GM10248 (cell line): ENCODE measurements at places on chromosomes 2 and 18.

- DNase-seq = no peak
Measured at GRCh38 chr2:70616168-70616694, 62.6 kb upstream of the TGFA start.

GRCh38 chr18:26225022-26225693 lies 1.1 kb upstream of the TAF4B start:
- no peak for DNase-seq

GRCh38 chr2:120905298-120905697 lies 169.6 kb downstream of the GLI2 start:
- DNase-seq = no peak

GRCh38 chr2:86235196-86235980 lies 36.1 kb downstream of the MRPL35 start:
- DNase-seq = no peak

- DNase-seq = no peak
Measured at GRCh38 chr2:26399771-26400376, 1.8 kb upstream of the DRC1 start.

DNA sequence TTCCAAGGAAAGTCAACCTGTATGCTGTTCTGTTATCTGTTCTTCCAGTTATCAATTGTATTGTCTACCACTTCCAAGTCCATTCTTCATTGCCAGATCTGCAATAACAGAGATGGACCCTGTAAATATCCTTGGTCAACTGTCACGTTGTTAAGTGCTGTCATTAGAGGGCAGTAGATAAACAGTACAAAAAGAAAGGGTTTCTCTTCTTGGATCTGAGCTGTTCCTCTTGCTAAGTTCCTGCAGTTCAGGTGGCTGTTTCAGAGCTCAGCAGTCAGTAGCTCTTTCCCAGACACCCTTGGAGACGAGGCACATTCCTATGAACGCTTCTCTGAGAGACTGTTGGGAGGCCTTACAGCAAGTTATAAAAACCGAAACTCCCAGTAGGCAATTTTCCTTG lies 957.1 kb upstream of the CHAC2 start:
- DNase-seq = peak; percentile 8

- no peak for DNase-seq
Measured at GRCh38 chr2:167249197-167249596, 360.9 kb downstream of the XIRP2 start.

DNA sequence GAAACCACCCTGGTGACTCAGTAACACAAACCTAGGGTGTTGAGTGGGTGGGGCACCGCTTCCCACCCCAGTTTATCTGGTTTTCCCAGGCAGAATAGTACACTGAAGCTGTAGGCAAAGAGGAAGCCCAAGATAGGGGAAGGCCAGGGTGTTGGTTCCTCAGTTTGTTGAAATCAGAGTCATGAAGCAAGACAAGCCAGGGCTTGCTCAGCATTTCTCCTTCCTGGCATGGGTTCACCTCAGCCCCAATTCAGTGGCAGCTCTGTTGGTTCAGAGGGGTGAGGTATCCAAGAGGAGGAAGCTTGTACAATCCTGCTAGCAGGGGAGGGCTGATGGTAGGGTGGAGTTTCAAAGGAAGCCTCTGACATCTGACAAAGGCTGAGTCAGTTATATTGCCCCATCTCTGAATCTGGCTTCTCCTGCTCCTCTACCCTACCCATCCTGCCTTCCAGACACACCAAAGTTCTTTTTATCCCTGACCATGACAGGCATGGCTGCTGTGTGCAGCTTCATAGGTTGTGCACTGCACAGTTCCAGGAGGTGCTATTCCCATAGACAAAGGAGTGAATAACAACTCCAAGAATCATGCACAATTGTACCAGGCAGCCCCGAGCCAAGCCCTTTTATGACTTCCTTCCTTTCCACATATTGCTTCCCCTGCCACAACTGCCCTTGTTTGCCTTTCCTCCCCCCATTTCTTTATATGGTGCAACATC lies 24.9 kb upstream of the RAB10 start:
- no peak for DNase-seq

- DNase-seq = peak; percentile 88
Measured at GRCh38 chr2:119223521-119224390, at the start of gene STEAP3. STEAP3 (plus strand) TSS chr2:119223834; CDS start chr2:119231013, 7,179 bp downstream.

DNA sequence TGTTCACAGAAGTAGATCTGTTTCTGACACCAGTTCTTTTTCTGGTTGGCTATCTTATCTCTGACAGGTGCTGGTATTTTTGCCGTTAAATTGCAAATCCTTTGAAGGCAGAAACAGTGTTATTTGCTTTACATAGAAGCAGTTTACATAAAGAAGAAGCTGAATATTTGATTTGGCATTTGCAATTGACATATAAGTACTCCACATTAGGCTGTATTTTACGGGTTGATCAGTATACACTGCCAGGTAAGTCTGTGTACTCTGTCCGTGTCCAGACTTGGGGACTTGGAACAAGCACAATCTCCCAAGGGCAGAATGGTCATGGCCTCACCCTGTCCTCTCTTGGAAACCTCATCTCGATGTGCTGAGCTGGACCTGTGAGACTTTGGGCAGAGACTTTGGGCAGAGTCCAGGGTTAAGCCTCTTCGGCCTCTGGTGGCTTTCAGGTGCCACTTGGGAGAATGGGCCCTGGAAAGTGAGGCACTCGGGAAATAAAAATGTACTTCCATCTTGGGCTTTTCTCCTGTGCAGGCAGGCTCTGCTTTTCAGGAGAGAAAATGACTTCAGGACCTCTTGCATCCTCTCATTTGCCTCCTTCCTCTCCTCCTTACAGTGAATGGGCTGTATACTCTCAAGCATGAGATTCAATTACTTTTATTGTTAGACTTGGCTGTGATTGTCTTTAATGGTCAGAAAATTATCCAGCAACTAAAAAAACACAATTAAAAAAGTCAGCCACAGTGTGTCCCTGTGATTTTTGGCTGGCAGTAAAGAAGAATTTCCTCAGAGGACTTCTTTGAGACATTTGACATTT lies 108.5 kb downstream of the RAPGEF4 start:
- DNase-seq = no peak

DNA sequence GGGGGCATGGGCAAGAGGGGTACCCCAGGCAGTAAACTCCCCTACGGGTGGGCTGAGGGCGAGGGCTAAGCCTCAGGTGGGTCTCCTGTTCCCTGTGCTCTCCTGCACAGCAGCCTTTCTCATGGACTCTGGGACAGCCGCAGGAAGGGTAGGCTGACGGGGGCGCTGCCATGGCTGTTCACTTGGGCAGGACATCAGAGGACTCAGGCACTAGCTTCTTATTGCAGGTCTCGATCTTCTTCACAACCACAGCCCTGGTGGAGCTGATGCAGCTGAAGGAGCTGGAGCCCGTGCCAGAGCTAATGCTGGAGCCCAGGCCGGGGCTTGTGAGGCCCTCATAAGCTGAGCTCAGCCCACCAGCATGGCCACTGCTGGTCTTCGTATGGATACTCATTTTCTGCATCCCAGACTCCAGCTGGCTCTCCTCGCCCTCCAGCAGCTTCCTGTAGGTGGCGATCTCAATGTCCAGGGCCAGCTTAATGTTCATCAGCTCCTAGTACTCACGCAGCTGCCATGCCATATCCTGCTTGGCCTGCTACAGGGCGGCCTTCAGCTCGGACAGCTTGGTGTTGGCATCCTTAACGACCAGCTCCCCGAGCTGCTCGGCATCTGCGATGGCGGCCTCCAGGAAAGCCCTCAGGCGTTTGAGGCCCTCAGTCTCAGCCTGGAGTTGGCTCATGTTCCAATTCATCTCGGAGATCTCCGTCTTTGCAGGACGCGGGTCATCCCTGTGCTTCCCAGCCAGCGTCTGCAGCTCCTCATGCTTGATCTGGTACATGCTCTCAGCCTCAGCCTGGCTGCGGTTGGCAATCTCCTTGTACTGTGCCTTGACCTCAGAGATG lies 359.8 kb upstream of the SETBP1 start:
- DNase-seq = no peak

DNA sequence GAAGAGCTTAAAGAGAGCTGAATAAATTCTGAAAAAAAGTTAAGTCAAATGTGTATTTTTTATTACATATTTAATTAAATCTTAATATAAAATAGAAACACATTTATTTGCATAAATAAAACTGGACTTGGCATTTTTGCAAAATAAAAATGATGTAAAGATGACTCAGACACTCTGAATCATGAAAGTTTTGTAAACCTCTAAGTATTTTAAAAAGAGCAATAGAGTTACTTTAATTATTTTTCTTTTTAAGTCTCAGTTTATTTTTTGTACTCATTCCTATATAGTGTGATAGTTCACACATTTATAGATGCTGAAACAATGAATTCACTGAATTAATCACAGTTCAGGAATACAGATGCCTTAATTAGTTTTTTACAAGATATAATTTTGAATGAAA lies 109.9 kb upstream of the DTNA start:
- DNase-seq = no peak
